BJ (cell line): ENCODE measurements at places on chromosomes 11 and 22.

DNA sequence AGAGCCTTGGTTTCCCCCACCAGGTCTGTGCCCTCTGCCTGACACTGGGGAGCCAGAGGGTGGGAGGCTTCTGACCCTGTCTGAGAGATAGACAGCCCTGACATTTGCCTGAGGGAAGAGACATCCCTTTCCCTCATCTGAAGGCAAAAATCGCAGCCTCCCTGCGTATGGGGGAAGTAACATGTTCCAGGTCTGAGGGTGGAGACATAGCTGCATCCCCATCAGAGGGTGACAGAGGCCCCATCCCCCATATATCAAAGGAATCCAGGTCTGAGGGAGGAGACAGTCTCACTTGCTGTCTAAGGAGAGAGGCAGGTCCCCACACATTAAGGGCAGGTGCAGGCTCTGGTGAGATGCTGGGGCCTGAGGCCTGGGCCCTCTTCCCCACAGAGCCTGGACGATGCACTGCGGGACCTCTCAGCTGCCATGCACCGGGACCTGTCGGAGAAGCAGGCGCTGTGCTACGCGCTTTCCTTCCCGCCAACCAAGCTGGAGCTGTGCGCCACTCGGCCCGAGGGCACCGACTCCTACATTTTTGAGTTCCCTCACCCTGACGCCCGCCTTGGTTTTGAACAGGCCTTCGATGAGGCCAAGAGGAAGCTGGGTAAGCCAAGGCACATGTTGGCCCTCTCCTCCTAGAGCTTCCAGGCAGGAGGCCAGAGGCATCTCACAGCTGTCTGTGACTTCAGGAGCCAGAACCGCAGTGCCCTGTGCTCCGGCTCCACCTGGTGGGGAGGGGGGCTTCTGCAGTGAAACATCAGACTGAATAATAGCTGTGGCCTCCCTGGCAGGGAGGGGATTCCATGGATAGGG, 16.1 kb upstream of the RELT start:
- no peak for DNase-seq

DNA sequence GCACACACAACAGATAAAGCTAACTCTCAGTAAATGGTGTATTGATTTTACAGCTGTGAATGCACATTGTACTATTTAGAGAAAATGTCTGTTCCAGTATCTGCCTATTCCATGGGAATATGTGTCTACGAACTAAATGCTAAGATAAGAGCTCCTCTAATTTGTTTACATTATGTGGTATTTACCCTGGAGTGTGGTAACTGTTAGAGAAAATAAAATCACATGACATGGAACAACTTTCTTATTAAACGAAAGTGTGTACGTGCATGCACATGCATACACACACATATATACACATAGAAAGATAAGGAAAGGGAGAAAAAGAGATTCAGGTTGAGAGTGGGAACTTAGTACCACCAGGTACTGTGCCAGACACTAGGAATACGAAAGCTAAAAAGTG, 1151.7 kb upstream of the TENM4 start:
- DNase-seq = no peak

GRCh38 chr11:94771390-94771789, 3.2 kb downstream of the AMOTL1 start:
- DNase-seq = no peak

DNA sequence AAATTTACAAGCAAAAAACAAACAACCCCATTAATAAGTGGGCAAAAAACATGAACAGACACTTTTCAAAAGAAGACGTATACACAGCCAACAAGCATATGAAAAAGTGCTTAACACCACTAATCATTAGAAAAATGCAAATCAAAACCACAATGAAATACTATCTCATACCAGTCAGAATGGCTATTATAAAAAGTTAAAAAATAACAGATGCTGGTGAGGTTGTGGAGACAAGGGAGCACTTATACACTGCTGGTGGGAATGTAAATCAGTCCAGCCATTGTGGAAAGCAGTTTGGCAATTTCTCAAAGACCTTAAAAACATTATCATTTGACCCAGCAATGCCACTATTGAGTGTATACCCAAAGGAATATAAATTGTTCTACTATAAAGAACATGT, 72.3 kb downstream of the BBOX1 start:
- DNase-seq = no peak

GRCh38 chr11:102341844-102342318, 5.1 kb upstream of the BIRC2 start:
- no peak for DNase-seq

GRCh38 chr11:45182902-45183301, 36.5 kb downstream of the PRDM11 start:
- no peak for DNase-seq

DNA sequence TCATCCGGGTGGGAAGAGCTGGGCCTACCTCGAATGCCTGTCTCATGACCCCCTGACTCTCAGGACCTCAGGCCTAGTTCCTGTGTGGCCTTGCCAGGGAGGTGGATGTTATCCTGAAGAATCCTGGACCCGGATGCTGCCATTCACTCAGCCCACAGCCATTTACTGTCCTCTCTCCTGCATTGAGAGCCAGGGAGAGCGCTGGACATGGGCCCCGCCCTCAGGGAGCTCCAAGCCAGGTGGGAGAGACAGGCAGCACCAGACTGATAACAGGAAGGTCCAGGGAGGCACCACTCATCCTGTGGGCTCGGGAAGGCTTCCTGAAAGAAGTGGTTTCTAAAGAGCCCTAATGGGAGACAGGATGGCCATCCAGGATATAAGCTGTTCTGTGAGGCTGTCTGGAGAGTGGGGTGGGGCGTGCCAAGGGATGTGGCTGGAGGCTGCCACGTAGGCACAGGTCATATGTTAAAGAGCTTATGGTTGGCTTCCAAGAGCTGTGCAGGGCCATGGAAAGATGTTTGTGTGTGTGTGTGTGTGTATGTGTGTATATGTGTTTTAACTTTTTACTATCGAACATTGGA, 8.6 kb downstream of the SERPINH1 start:
- DNase-seq = no peak
